ENCODE measurements at places on chromosomes 1 and 21.

DNA sequence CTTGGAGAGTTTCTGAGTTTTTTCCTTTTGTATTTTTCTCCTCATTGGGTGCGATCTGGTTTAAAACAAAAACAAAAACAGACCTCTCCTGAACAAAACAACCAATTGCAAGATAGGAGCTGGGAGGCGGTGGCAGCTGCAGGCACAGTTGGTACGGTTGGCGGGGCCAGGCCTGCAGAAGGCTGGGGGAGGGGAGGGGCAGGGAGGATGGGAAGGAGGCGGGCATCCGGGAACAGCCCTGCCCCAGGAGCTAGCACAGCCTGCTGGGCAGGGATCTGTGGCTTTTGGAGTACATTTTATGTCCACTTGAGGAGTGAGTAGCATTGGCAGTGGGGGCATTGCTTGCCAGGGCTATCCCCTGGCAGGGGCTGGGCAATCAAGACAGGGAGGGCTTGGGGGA lies 5.2 kb downstream of the CAPN9 start:
- no peak for DNase-seq

- no peak for DNase-seq
These were observed 84.6 kb upstream of the DPYD start for GRCh38 chr1:98005326-98006010.

GRCh38 chr1:31181515-31182343 lies 58.0 kb downstream of the NKAIN1 start:
- DNase-seq = no peak

DNA sequence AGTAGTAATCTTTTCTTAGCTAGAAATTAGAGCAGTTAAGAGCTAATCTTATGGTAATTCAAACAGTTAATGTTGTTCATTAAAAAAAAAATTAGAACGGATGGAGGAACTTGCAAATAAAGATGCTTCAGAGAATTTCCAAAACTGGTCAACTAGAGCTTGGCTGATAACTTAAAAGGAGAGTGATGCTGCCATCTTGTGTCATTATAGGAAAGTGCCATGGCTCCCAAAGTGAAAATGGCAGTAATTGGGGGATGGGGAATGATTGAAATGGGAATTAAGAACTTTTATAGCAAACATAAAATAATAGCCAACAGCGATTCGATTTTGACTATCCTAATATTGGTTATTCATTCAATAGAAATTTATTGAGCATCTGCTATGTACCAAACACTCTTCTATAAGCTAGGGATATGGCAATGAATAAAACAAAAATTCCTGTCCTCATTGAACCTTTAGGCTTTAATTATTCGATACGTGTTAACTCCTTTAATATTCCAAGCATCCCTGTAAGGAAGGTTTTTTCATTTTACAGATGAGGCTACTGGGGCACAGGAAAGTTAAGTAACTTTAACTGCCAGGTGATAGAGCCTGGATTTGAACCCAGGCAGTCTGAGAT lies 5.7 kb upstream of the PLPP3 start:
- DNase-seq = no peak

DNA sequence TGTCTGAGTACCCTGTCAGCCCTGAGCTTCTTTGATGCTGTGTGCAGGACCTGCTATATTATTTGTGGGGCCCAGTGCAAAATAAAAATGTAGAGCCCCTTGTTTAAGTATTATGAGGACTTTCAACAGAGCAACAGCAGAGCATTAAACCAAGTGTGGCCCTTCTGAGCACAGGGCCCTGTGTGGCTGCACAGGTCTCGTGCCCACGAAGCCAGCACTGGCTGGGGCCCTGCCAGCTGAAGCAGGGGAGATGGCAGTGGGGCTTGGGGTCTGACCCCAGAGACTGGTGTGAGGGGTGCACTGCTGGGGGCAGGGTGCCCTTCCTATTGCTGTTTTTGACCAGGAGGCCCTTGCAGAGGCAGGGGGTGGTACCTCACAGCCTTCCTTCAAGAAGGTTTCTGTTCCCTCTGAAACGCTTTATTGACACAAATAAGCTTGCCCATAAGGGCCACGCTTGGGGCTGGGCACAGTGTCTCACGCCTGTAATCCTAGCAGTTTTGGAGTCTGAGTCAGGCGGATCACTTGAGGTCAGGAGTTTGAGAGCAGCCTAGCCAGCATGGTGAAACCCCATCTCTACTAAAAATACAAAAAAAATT lies 2.2 kb upstream of the SEMA4A start:
- DNase-seq = peak; percentile 61

- DNase-seq = no peak
These were observed 59.7 kb downstream of the NTPCR start for GRCh38 chr1:233010146-233010545.

- DNase-seq = no peak
These were observed 15.8 kb downstream of the SLC45A3 start for GRCh38 chr1:205664399-205665017.

GRCh38 chr1:154839691-154840090 lies 30.4 kb downstream of the KCNN3 start:
- no peak for DNase-seq

GRCh38 chr1:64484651-64485050 lies 14.7 kb downstream of the CACHD1 start:
- no peak for DNase-seq

DNA sequence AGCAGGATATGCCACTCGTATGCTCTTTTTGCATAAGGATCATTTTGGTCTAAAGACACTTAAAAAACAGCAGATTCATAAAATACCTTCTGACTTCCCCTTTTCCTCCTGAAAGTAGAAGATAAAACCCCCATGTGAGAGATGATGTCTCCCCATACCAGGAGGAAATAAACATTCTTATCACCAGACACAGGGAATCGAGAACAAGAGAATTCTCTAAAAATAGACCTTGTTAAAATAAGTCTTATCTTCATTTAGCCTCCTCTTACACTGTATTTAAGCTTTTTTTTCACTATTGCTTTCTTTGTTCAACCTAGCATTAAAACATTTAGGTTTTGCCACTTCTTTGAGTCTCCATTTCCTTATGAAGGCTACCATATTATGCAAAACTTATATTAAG lies 709.3 kb downstream of the KCNT2 start:
- DNase-seq = no peak

GRCh38 chr21:45847870-45848269 lies 133.7 kb upstream of the COL6A1 start:
- DNase-seq = no peak

Measured in GM04503 (cell line).